ENCODE measurements at places on chromosomes 2 and 18.

DNA sequence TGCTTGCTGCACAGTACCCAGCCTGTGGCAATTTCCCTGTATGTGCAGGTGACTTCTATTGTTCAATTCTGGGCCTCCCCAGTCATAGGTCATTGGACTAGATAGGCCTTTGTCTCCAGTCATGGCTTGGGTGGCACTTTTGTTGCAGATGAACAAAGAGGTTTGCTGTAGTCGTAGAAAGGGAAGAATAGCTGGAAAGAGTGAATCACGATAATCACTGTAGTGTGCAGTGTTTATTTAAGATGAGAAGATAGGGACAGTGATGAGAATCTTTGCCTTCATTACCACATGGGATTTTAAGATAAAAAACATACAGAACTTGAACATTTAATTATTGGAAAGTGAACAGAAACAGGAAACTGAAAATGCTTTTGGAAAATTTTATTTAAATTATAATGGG, 156.1 kb upstream of the CYRIA start:
- DNase-seq = no peak

GRCh38 chr18:10727477-10727876, 201.7 kb downstream of the NAPG start:
- DNase-seq = no peak

DNA sequence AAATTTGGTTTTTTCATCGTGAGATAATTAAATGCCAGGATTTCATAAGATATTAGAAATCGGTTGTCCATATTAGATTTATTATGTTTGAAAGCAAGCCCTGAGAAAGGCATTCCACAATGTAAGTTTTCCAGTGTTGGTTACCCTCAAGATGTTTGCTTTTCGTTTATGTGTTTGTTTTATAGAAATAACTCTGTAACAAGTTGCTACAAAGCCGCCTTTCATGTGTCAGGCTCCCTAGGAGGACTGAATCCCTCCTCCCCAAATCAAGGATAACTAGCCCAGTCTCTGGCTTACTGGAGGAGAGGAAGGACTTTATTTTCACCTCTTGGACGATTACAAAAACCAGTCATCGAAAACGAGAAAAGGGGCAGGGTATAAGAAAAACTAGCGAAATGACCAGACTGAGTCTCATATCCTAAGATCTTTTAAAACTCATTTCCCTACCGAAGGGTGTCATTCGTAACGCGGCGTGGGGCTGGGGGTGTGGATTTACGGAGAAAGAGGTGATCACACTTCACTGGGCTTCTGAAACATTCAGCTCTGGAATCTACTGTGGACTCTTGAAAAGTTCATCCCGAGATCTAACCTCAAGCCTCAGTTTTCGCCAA, 1.0 kb upstream of the PEX13 start:
- peak; percentile 38 for DNase-seq

GRCh38 chr2:218032336-218033171, 29.8 kb upstream of the TNS1 start:
- peak; percentile 30 for DNase-seq

DNA sequence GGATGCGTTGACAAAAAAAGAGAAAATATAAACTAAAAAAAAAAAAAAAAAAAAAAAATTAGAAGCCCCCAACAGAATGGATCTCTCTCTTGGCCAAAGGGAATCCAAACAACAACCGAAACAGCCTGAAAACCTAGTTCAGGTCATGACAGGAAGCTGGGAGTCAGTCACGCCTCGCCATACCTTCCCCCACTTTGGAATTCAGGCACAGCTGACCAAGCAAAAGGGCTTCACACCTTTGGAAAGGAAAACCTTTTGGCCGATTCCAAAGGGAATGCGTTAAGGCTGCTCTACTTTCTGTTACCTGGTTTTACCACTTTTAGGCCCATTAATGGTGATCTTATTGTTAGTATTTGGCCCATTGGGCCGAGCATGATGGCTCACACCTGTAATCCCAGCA, 17.9 kb upstream of the RMC1 start:
- no peak for DNase-seq

GRCh38 chr2:213149294-213149875, 2.0 kb downstream of the IKZF2 start:
- no peak for DNase-seq

DNA sequence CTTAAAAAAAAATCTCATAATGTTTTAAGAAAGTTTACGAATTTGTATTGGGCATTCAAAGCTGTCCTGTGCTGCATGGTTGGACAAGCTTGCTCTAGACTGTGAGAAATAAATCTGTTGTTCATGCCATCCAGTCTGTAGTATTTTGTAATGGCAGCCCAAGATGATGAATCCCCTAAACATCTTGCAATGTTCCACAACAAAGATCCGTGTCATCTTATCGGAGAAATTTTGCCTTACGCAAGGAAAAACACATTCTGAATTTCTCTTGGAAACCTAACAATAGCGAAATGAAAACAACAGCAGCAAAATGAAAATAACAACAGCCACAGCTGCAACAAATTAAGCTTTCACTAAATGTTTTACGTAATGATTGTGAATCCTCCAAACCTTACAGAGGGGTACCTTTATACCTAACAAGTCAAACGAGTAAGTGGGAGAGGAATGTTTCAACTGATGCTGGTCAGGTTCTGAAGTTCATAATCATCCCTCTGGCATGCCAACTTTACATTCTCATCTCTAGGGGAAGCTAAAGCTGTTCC, 76.1 kb upstream of the RNU4ATAC start:
- DNase-seq = no peak

DNA sequence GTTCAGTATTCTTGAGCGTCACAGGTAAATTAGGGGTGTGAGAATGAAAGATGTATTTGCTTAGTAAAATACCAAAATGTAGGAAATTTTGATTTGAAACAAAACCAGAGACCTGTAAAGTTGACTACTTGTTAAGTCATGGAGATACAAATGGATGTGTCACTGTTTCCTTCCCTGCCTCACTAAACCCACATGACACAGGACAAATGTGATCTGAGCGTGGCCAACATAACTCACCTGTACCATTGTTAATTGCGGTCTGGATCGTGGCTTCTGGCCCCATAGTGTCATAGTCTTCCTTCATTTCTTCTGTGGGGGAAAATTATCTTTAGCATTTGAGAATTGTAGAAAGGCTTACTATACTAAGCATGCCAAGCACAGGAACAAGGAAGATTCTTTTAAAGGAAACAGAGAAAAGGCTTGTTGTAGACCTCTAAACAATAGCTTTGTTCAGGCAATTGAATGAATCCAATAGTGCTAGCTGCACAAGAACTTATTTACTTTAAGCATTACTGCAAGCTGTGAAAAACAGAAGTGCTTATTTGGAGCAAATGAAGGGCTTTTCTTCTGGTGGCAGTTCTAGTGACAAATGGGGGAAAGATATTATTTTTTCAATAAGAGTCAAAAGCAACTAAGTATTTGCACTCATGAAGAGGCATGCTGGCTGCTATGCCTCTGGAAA, 95.2 kb downstream of the ZEB2 start:
- no peak for DNase-seq

DNA sequence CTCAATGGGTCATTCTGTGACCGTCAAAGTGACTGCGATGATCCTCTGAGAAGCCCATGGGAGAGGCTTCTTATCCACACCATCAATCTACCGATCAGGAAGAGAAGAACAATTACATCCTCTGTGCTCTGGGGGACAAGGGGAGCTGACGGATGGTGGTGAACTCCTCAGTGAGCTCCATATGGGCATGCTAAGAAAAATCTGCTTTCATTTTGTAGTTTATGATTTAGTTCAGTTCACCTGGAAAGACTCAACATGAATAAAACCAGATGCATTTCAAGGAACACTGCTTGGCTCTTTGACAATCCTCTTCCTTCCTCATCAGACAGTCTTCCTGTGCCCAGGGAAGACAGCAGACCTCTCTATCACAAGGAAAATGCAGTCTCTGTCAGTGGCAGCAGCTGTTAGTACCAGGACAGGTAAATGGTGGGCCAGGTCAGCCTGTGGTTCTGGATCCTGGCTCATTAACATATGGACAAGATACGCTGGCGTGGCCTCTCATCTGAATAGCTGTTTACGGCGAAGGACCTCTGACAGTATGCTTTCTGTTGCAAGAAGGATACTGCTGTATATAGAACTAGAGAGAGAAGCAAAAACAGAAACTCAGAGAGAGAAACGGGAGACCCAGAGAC, 176.9 kb downstream of the BCL2 start:
- DNase-seq = no peak

GRCh38 chr2:231886071-231886681, 40.0 kb downstream of the NPPC start:
- no peak for DNase-seq

DNA sequence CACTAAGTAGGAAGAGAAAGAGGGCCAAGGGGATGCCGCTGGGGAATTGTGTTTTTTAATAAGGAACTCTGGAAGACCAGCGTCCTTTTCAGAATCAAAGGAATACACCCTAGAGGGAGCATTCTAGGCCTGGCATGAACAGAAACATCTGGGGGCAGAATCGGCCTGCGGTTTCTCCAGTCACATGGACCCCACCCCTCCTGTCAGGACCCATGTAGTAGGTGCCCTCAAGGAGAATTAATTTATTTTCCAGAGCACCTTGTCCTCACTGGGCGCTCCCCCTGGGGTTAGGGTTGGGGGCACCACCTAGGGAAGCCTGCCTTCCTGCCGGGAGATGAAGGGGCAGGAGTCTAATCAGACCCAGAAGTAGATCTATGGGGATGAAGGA, 44.2 kb downstream of the TMEM37 start:
- no peak for DNase-seq

DNA sequence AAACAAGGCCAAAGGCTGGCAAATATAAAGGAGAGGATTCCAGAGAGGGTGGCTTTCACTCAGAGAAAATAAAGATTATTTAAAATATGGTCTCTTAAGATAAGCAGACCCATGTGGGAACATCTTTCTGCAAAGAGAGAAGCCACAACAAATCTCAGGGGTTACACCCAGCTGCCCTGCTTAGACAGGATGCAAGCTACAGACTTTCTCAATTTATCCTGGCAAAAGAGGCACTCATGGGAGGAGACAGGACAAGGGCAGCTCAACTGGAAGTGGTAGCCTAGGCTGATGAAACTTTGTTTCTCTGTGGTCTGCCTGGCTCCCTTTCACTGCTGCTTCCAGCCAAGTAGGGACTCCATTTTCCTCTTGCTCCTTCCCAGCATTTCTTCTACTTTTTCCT, 25.9 kb upstream of the SULT1C4 start:
- DNase-seq = no peak

Measured in GM13976 (cell line).